ENCODE measurements at places on chromosomes 6 and 20. TPM values are rescaled to one million over a fixed set of nuclear protein-coding genes. Genes with fewer than 3 reads are reported as not detected.

DNA sequence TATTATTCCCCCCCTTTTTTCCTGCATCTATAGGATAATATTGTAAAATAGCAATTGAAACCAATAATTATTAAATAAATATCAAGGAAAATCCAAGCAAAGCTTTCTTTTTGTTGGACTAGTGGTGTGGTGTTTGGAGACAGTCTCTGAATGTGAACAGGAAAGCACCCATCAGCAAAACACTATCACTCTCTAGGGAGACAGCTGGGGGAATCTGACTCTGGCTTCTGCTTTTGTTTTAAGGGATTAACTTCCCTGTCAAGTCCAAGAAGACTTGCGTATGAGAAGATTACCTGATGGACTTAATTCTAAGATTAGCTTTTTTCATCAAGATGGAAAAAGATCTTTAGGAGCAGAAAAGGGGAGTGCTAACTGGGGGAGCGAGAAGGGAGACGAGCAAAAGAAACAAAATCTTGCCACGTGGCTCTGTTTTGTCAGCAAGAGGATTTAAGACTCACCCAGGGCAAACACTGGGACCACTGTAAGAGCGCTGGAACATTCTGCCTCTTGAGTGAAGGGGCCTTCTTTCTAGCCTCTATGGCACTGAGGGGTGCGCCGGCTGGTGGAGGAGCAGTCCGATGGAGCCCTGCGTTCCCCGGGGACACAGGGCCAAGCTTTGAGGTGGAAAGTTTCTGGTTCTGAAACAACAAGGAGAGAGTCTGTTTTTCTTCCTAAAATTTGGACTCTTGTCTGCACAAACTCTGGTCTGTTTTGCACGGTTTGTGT, 570 bp downstream of the TULP4 start:
- DNase-seq = no peak
- H3K27me3 ChIP-seq = no peaks in the 10 kb centered on the region
- no peak overlapping the region for H3K4me3 ChIP-seq
- H3K27ac ChIP-seq = no peak overlapping the region

The IMPG1 gene
- total RNA-seq = not detected

DNA sequence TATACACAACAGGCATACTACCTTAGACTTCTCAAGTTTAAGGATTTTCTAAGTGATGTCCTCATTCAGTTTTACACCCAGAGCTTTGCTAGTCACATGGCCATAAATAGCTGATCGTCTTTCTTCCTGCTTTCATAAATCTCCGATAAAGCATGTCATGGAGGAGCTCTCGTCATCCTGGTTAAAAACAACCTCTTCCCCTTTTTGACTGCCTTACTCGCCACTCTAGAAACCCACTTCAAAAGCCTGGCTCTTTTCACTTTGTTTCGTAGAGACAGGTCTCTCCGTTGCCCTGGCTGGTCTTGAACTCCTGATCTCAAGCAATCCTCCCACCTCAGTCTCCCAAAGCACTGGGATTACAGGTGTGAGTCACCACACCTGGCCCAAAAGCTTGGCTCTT, 67.0 kb upstream of the SMIM29 start:
- H3K36me3 ChIP-seq = peaks cover 1% of the 10 kb centered on the region
- no peaks in the 10 kb centered on the region for H3K27me3 ChIP-seq

DNA sequence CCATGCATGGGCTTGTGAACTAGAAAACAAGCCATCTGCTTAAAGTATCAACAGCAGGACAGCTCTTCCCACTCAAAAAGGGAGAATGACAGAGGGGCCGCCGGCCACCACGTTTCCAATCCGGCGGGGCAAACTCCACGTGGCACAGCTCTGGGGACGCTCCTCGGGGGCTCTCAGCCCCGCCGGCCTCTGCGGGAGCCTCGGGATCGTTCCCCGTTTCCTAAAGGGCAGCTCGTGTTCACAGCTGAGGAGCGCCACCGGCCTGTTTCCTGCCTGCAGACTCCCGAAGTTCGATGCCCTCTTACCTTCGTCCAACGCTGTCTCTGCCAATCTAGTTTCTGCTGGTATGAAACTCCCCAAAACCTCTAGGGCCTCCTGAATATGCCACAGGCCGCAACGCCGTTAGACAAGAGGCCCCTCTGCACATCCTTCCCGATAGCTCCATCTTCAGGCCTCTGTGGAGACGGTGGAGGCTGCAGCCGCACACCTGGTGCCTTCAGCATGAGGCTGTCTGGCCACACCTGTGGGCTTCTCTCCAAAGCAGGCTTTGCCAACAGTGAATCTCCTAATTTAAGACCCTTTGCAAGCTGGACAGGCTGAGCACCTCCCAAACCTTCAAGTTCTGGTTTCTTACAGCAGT, 46.5 kb downstream of the KCNQ2 start:
- DNase-seq = no peak
- H3K27ac ChIP-seq = no peak overlapping the region
- no peaks in the 10 kb centered on the region for H3K27me3 ChIP-seq
- no peaks in the 10 kb centered on the region for H3K4me1 ChIP-seq
- no peaks in the 10 kb centered on the region for H3K36me3 ChIP-seq

GRCh38 chr20:34015401-34016335, 22.0 kb downstream of the RALY start:
- H3K36me3 ChIP-seq = peaks cover 5% of the 10 kb centered on the region
- H3K27ac ChIP-seq = peak overlapping the region; percentile 1
- peaks cover 58% of the 10 kb centered on the region for H3K4me1 ChIP-seq
- DNase-seq = no peak
- H3K4me3 ChIP-seq = no peak overlapping the region
- H3K27me3 ChIP-seq = no peaks in the 10 kb centered on the region

The CYP21A2 gene
- not detected for total RNA-seq

The SFTA2 gene
- not detected for total RNA-seq

Measured in activated CD4-positive, alpha-beta T cell treated with anti-CD3 and anti-CD28 coated beads, Interleukin-2, amount 10 ng/mL, durations not matched to agents 24 days and 14 days (primary cell).